ENCODE measurements at places on chromosomes 16 and 17.

GRCh38 chr16:78405833-78406232 is 306.4 kb downstream of the WWOX start:
- no peak for DNase-seq

- no peak for DNase-seq
These were observed 7.5 kb downstream of the TIMP2 start for GRCh38 chr17:78917451-78918275.

DNA sequence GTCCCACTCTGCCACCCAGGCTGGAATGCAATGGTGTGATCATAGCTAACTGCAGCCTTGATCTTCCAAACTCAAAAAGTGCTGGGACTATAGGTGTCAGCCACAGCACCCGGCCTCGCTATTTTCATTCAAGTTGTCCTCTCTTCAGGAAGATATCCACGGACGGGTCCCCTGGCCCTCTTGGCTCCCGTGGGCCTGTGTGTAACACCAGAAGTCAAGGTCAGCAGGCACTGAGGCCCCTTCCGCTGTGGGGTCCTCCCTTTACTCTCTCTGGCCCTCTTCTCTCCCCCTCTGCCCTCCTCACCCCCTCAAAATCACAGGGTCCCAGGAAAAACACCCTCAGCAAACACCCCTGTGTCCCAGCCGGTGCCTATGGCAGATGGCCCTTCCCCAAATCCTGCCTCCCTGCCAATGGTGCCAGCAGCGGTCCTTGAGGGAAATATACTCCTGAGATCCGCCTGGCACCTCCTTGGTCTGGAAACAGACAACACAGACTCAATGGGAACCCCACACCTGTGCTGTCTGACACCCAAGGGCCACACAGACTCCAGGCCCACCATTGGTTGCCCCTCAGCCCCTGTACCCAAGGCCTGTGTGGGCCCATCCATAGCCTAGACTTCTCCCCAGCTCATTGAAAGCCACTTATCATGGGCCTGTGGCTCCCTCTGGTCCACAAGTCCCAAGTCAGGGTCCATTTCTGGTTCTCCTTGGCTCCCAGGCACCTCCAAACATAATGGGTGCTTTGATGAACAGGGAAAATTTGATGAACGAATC is 221.5 kb downstream of the ZNF423 start:
- DNase-seq: no peak

GRCh38 chr16:69820926-69821541 is 58.9 kb downstream of the WWP2 start:
- no peak for DNase-seq

DNA sequence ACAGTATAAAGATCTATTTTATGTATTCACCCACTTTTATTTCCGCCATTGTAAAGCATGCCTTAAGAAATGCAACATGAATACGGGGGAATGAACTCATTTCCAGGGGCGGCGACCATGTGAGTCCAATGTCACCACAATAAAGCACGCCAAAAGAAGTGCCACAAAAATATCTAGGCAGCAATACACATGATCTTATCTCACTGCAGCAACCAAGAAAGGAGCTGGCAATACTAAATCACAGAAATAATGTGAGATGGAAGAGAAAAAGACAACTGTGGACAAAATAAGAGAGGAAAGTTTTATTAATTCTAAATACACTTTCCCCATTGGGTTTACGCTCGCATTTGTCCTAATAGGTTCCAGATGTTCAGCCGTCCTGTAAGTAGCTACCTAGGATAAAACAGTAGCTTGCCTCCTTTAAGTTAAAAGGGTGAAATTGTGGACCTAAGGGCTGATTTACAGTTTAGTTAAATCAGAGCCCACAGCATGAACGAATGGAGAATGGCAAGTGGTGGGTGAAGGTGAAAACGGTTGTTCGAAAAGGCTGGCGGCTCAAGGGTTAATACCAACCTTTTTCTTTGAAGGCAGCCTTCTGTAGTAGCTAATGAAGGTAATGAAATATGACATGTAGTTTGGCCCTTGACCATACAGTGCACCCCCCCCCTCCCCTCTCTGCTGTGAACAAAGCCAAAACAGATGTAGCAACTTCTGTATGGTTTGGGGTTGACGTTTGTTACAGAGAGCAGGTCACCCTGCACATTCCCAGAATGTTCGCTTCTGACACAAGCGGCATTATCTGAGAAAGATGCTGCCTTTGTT is 504.2 kb upstream of the PSMD7 start:
- DNase-seq: no peak

GRCh38 chr16:86227801-86228200 is 282.5 kb upstream of the FOXF1 start:
- no peak for DNase-seq

DNA sequence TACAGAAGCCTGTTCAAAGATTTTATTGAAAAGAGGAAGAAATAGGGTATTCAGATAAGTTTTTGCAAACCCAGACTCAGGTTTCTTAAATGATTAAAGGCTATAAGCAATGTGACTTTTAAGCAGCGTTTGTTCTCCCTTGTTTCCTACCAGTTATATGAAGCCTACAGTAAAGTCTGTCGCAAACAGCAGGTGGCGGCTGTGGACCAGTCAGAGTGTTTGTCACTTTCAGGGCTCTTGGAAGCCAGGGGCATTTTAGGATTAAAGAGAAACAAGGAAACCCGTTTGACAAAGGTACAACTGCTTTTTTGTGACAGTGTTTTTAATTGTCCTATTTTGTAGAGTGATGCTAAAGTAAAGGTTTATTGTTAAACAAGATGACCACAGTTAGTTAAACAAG is 7.7 kb upstream of the RARA start:
- no peak for DNase-seq

DNA sequence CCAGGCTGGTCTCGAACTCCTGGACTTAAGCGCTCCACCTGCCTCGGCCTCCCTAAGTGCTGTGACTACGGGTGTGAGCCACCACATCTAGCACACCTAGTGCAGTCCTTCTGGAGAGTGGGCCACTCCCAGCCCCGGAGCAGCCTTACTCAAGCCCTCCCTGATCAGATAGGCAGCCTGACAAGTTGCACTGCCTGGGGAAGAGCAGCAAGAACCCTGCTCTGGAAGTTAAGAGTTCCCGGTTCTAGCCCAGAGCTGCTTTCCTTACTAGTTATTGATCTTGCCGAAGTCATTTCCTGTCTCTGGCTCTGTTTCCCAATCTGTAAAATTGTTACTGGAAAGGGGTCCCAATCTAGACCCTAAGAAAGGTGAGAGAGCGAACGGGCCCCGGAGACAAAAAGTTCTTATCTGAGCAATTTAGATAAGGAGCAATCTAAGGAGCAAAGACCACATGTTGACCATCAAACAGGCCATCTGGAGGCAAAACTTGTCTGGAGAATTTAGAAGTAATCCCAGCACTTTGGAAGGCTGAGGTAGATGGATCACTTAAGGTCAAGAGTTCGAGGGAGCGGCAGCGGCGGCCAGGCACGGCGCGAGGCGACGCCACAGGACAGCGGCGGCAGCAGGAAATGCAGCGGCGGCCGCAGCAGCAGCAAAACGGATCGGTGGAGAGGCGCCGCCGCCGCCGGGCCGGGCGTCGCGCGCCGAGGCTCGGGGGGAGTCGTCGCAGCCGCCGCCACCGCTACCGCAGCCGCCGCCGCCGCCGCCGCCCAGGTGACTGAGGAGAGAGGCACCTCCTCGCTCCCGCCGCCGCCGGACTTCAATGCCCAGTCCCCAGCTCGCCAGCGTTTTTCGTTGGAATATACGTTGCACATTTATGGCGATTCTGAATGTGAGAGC is 4.3 kb upstream of the NAGLU start:
- peak; percentile 49 for DNase-seq

- DNase-seq: no peak
These were observed 3.5 kb downstream of the LIMD2 start for GRCh38 chr17:63696381-63696961.

GRCh38 chr17:37742116-37742761 is 2.6 kb downstream of the HNF1B start:
- DNase-seq: no peak

DNA sequence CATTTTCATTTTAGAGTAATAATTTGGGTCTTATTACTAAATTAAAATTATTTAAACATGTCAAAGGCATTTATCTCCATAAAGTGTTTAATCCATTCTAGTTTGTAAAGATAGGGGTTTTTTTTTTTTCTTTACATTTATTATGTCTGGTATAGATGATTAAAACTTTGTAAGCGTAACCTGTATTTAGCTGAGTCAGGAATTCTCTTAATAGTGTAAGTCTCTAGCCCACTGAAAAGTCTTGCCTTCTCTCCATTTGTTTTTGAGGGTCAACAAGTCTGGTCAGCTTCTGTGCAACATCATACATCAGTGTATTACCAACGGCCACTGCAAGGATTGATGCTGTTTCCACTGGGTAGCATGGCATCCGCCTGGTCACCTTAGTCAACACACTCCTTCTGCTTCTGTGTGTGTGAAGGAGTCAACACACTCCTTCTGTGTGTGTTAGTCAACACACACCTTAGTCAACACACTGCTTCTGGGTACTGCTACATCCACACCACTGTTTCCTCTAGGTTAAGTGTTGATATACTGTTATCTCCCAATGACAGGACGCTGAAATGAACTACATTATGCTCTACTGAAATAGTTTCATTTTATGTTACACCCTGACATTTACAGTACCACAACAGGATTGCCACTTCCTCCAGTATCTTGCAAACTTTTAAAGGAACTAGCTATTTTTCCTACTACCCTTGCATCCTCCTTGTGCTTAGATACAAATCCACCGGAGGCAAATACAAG is 37.3 kb upstream of the VWA3A start:
- DNase-seq: no peak

DNA sequence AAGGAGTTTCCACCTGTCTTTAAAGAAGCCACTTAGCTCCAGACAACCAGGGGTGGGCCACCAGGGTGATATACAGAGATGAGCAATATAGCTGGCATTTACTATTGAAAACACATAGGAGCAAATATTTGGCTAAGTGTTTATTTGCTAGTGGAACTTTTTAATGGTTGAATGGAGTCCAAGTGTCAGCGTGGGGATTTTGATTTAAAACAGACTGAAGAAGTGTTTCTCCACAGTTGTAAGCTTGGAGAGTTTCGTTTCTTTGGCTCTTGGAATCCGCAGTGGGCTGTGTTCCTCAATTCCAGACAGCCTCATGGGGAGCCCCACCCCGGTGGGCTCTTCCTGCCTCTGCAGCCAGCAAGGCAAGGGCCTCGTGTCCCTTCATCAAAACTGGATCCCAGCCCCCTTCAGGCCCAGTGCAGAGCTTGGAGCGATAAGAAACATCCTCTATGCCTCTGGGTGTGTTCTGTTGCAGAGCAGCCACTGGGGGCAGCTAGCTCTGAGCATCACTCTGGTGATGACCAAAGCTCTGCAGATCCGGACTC is 36.1 kb downstream of the NOG start:
- DNase-seq: no peak

Data from activated T-cell treated with anti-CD3 and anti-CD28 coated beads for 48 hours (primary cell).